ENCODE measurements at places on chromosomes 16 and 17.

DNA sequence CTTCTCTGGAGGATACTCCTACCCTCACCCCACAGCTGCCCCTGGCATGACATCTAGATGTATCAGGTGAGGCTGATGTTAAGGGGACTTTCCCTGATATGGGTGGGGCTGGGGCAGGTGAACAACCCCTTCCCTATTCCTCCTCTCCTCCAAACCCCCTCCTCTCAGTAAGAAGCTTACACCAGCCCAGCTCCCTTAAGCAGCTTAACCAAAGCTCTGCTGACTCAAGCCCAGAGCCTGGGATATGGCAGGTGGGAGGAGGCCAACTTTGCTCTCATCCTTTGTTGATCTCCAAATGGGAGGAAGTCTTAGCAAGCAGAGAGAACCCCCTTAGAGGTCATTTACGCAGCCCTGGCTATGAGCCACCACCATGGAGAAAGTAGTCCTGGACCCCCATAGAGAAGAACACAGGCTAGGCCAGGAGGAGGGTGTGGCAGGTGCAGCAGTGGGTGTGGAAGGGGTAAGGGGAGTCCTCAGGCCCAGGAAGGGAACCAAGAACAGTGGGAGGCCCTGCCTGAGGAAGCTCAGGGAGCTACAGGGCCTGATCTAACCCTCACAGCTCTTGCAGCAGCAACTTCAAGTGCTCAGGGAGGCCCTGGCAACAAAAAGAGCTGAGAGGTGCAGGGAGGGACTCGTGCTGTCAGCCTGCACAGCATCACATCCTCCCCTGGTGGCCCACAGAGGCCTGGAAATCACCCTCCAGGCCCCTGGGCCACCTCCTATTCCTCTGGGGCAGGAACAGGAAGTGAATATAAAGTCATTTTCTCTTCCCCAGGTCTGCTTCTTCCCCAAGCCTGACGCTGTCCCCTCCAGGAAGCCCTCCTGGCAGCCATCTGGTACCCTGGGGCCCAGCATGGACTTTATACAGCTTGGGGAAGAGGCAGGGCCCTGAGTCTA is 2.9 kb downstream of the UNC119 start:
- no peak for DNase-seq

DNA sequence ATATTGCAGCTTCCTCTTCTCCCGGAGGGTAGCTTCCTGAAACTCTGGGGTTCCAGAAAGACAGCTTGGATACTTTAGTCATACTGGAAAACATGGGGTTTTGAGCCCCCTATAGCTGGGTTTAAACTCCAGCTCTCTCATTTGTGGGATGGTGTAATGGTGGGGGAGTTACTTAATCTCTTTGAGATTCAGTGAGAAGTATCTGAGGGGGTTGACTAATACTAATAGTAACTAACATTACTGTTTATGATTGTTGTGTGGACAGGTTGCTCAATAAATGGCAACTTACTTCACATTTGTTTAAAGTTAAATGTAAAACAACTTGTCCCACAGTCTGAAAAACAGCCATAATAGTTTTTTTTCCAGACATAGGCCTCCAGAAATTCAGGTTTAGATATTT is 5.1 kb upstream of the SUZ12 start:
- no peak for DNase-seq

DNA sequence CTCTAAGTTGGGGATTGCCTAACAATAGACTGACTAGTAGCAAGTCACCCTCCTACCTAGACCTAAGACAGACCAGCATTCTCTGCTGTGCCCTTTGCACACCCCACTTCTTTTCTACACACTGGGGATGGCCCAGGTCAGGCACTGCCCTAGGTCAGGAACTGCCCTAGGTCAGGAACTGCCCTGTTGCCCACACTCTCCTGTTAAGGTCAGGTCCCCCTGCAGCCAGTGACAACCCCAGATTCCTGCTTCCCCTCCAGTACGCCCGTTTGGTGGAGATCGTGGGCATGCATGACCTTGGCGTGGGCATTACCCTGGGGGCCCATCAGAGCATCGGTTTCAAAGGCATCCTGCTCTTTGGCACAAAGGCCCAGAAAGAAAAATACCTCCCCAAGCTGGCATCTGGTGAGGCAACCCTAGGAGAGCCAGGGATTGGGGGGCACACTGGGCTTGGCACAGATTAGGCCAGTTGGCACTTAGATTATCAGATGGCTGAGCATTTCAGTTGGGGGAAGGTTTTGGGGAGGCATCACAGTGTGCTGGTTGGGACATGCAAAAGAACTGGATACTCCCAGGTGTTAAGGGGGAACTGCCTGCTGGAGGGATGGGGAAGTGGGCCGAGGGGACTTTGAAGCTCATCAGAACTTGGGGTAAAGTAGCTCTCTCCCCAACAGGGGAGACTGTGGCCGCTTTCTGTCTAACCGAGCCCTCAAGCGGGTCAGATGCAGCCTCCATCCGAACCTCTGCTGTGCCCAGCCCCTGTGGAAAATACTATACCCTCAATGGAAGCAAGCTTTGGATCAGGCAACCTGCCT is 1.7 kb downstream of the ACADVL start:
- no peak for DNase-seq

GRCh38 chr16:8634991-8635736 is 13.7 kb downstream of the METTL22 start:
- no peak for DNase-seq

- no peak for DNase-seq
These were observed 182.5 kb downstream of the ZNF18 start for GRCh38 chr17:11814655-11815262.

GRCh38 chr17:59437791-59438281 is 106.4 kb downstream of the YPEL2 start:
- no peak for DNase-seq

GRCh38 chr16:29014561-29015069 is 29.8 kb downstream of the LAT start:
- no peak for DNase-seq

DNA sequence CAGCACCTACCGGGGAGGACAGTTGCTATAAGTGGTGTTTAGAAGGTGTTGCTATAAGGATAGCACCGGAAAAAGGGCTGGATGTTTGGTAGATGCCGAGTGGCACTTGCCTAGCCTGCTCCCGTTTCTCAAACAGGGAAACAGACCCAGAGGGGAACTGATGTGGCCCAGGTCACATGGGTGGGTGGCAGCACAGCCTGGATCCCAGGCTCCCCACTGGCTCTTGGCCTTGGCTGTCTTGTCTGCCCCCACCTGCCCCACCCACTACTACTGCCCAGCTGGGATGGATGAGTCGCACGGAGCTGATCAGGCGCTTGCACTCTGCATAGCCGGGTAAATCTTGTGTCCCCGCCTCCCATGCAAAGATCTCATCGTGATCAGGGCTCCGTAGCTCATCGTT is 7.2 kb downstream of the SMTNL2 start:
- DNase-seq = no peak

- no peak for DNase-seq
These were observed 68.1 kb upstream of the LGALS9 start for GRCh38 chr17:27562777-27563455.

GRCh38 chr17:44115585-44116415 is 7.6 kb downstream of the HDAC5 start:
- DNase-seq = peak; percentile 46

GRCh38 chr17:73269791-73270190 is 8.1 kb upstream of the CPSF4L start:
- no peak for DNase-seq

GRCh38 chr17:81419886-81420768 is 24.9 kb downstream of the BAHCC1 start:
- DNase-seq = no peak

DNA sequence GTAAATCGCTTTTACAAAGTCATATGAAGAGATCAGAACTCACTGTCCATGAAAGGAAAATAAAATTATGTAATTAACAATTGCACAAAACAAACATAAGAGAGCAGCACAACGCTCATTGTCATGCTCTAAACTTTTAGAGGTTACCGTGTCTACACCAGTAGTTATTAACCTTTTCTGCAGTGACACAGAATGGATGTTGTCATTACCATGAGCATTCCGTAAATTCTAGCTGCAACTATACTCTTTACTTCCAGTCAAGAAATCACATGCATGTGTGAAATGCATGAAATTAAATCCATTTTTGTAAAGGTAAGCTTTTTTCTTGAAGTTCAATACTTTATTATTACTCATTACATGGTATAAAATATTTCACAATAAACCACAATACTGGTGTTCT is 38.2 kb downstream of the USP32 start:
- DNase-seq = no peak

GRCh38 chr16:77807-78443 is at the start of gene MPG:
Gene MPG, plus strand, starts transcription at chr16:78225. Its CDS starts 85 bp downstream, at chr16:78310.
- peak; percentile 81 for DNase-seq

- DNase-seq = peak; percentile 52
These were observed 13.7 kb downstream of the SHCBP1 start for GRCh38 chr16:46607529-46607928.

GRCh38 chr17:57806167-57806830 is 43.5 kb downstream of the MRPS23 start:
- DNase-seq = no peak

- peak; percentile 79 for DNase-seq
These were observed 16.0 kb downstream of the NDUFAF8 start for GRCh38 chr17:81254955-81255717.

GRCh38 chr17:46877466-46877865 is 26.1 kb downstream of the WNT9B start:
- no peak for DNase-seq

GRCh38 chr17:74212209-74212912 is 1.0 kb upstream of the TTYH2 start:
- peak; percentile 4 for DNase-seq

DNA sequence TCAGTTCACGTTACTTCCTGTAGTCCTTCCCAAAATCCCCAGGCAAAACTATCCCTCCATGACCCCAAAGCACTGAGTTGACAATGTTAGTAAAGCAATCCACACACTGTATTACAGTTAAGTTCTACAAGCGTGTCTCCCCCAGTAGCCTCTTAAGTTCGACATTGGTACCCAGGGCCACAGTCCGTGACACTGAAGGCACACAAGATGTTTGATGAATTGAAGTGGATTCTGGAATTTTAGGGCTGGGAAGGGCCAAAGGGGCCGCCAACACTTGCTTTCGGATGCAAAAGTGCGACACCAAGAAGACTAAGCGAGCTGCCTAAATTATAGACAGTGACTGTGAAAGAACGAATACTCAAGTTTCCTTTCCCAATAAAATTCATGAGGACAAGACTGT is 1.5 kb downstream of the VPS35 start:
- no peak for DNase-seq

- no peak for DNase-seq
These were observed 18.7 kb upstream of the ANKRD40CL start for GRCh38 chr17:50785946-50786570.

- DNase-seq = no peak
These were observed 30.1 kb downstream of the VPS35 start for GRCh38 chr16:46658925-46659324.

DNA sequence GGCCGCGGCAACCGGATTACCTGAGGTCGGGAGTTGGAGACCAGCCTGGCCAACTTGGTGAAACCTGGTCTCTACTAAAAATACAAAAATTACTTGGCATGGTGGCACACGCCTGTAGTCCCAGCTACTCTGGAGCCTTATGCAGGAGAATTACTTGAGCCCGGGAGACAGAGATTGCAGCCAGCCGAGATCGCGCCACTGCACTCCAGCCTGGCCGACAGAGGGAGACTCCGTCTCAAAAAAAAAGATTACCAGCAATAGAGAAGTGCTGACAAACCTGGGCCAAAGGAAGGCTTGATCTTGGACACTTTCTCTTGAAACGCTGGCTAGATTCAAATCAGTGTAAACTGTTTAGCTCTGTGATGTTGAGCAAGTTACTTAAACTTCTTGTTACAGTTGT is 4.3 kb downstream of the MT1H start:
- no peak for DNase-seq

- no peak for DNase-seq
These were observed 27.7 kb downstream of the ZNF18 start for GRCh38 chr17:11969565-11969964.

DNA sequence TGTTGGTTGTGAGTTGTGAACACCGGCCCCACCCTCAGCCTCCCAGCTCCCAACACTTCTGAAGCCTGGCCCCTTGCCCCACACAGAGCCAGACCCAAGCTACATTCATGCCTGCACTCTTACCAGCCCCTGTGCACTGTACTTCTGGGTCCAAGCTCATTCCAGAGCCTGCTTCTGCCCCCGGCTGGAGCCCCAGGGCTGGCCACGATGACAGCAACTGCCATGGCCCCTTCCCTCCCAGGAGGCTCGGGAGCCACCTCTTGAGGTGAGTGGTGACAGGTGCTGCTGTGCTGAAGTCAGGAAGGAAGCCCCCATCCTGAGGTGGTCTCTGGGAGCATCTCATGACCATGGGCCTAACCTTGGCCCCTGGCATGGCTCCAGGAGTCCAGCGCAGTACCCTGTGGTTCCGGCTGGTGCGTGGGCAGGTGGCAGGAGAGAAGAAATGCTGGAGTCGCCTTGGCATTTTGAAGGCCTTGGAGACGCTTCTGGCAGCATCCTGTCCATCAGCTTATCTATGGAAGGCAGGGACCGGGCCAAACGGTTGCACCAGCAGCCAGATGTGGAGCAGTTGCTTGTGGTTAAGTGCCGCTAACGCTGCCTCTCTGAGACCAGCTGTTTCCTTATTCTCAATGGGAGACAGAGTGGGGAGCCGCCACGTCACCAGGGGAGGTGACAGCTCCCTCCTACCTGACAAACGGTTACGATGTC is 3.9 kb upstream of the CDT1 start:
- no peak for DNase-seq

DNA sequence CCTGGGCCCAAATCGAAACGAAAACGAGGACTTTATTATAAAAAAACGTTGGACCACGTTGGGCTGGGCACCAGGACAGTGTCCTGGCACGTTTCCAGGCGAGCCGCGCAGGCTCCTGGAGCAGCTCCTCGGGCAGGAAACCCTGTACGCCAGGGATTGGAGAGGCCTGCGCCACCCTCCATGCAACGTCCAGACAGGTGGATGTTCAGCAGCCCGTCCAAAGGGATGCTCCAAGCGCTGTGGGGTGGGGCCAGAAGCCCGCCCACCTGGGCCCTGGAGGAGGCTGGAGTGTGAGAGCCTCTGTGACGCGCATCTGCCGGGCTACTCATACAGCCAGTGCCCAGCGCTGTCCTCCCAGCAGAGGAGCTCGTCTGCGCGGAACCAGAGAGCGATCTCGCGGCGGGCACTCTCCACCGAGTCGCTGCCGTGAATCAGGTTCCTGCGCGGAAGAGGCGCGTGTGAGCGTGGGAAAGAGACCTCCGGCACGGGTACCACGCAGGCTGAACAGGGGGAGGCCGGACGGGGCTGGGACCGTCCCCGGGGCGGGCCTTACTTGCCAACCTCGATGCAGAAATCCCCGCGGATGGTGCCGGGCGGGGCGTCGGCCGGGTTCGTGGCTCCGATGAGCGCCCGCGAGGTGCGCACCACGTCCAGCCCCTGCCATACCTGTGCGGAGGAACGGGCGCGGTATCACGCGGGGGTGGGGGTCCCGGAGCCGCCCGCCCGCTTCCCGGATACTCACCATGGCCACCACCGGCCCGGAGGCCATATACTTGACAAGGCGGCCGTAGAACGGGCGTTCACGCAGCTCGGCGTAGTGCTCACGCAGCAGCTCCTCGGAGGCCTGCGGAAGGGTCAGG is 785 bp downstream of the NME3 start:
- DNase-seq = peak; percentile 43

- DNase-seq = peak; percentile 99
These were observed 32.1 kb upstream of the FBXW10B start for GRCh38 chr17:15651583-15652110.
